Stimulated activated CD4-positive, alpha-beta T cell treated with anti-CD3 and anti-CD28 coated beads, Interleukin-4, amount 100 ng/mL, for 24 hours (primary cell): ENCODE measurements at places on chromosomes 1 and 21.

- no peak for DNase-seq
These were observed 24.4 kb downstream of the FAAP20 start for GRCh38 chr1:2170211-2170610.

DNA sequence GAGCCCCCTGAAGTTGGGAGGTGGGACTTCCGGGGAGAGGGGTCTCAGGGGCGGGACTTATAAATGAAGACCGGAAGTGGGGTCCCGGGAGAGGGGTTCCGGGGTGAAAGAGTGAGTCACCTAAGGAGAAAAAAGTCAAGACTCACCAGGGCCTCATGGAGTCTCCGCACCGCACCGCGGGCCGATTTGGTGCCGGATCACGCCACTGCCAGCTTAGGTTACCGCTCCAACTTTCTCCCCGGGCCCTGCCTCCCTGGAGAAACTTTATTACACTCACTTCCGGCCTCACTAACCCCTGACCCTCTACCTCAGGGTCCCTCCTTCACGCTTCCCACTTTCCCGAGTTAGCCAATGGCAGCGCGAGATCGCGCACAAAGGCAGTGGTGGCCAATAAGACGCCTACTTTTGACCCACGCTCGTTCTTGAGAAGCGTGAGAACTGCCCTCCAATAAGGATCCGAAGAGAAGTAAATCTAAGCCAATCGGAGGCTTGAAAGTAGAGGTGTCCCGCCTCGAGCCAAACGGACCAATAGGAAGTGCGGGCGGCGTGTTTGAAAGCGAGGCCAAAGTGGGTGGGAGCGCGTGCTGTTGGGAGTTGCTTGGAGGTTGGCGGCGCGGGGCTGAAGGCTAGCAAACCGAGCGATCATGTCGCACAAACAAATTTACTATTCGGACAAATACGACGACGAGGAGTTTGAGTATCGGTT lies at the start of gene CKS1B:
CKS1B (plus strand) TSS at position 580 of the 706 bp plus-strand sequence; CDS start at position 645, 65 bp downstream.
- peak; percentile 96 for DNase-seq

- DNase-seq, result no peak
These were observed 44.4 kb upstream of the SCCPDH start for GRCh38 chr1:246679794-246680177.

GRCh38 chr1:231936983-231937775 lies 310.6 kb downstream of the DISC1 start:
- no peak for DNase-seq

DNA sequence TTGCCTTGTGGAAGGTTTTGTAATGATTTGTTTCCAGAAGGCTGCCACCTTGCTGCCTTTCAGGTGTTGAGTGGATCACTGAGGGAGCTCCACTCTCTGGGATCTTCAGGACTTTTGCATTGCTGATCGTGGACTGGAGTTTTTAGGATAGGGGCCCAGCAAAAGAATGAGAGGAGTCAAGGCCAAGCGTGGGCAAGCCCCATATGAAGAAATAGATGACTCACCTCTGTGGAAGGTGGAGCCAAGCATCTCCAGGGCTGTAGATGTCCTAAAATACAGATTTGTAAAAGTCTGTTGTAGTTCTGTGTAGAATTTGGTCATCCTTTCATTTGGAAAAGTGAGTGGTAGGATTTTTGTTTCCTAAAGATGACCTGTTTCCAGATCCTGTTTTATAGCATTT lies 67.0 kb downstream of the ST3GAL3 start:
- no peak for DNase-seq

DNA sequence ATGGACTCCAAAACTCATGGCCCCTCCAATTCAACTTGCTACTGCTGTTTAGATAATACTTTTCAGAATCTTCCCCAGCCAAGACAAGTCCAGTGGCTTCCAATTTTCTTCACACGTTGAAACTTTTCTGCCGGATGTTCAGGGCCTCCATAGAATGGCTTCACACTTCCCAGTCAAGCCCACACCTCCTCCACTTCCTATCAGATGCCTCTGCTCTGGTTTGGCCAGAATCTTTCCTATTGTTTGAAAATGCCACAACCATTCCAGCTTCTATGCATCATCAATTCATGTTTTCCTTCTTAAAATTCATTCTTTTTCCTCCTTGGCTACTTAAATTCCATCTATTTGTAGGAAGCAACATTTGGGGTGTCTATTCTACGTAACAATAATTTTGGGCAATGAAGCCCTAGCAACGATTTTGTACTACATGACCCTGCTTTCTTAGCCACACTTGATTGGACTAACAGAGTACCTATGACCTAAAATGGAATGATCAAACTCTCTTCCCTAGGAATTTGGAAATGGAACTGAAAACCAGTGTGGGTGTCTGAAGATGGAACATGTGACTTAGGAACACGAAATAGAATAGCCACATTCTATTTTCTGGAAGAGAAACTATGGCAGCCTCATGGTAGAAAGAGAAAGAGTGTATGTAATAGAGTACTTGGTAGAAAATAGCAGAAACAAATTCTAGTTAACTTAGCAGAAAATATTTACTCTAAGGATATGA lies 74.1 kb upstream of the CNIH3 start:
- DNase-seq, result no peak

DNA sequence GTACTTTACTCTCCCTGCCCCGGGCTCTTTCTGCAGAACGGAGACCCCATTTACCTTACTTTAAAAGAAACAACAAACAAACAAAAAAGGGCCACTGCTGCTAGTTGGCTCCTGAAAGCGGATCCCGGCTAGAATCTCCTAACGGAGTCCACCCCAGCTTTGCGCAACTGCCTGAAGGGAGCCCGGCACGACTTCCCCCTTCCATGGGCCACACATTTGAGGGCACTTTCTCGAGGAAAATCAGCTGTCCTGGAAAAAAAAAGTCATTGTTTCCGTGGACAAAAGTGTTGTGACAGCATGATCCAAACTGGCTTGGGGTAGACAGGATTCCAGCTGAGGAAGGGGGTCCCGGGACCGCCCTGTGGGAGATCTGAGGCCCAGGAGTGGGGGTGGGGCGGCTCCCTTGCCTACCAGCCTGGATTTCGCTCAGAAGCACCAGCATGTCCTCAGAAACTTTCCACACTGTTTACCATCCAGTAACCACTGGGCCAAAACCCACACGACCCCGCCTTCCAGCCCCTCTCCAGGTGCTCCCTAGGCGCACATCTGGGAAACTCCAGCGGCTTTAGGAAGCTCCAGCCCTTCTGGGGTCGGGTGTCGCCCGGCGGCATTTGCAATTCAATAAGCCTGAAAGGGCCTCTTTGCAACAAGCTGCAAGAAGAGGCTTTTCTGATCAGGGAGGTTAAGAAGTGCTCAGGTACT lies 4.8 kb downstream of the RIPK4 start:
- no peak for DNase-seq

GRCh38 chr1:224458296-224458695 lies 23.7 kb upstream of the WDR26 start:
- no peak for DNase-seq

DNA sequence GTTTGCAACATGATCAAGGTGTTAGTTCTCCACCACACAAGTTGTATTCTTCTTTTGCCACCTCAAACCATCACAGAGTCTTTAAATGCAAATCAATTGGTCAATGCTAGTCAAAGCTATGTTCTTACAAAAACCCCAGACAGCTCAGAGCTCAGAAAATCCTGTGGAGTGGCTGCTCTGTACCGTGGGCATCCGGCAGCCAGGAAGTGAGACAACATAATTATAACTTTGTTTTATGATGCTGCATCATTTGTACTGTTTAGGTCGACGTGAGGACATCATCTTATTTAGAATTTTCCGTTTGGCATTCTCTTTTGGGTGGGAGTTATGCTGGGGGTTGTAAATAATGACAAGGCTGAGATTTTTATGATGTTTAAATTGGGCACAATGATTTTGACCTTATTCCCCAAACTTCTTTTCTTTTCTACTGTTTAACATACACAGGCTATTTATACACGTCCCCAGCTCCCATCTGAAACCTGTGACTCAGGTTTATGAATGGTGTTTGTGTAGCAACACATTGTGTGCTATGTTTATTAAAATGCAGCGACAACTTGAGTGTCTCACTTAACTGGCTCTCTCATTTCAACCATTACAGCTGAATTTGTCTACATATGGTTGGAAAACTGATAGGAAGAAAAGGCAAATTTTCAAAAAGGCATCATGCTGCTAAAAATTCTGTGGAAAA lies 124.0 kb downstream of the CNIH3 start:
- no peak for DNase-seq

DNA sequence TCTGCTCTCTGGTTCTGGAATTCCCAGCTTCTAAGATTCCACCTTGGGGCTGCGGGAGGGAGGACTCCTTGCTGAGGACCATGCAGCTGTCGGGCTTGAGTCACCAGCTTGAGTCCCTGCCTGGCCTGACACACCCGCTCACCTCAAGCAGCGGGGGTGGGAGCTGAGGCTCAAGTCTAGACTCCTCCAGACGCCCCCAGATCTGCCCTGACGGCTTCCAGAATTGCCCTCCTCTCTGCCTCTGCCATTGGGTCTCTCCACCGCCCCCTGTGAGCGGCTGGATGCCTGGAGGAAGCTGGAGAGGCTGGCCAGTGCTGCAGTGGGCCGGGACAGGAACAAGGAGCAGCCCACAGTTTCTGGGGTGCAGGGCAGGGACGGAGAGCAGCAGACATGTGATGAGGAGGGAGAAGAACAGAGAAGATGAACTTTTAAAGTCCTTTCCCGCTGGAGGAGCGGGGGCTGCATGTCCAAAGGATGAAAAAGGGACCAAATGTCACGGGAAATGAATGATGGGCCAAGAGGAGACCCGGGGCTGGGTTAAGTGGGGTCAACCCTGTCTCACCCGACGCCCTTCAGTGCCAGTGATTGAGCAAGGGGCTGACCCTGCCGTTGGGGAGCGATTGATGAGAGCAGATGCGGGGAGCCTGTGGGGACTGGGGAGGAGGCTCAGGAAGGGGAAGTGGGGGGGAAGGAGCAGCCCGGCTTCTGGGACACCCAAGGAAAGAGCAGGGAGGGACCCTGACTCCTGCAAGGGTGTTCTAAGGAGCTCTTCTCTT lies 13.5 kb downstream of the CRABP2 start:
- no peak for DNase-seq

DNA sequence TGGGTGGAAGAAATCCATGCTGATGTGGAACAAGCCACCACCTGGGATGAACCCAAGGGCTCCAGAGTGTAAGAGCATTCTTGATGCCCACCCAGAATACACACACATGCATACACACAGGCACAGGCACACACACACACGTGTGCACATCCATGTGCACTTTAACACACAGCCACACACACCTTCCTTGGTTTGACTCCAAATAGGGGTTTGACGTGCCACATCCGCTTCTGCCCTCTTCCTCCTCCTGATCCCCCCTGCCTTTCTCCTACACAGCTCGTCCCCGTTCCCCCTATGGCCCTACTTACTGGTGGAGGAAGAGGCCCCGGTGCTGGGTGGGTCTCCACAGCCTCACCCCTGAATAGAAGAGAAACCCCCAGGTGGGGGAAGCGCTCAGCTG lies 16.0 kb downstream of the SPATA21 start:
- no peak for DNase-seq

DNA sequence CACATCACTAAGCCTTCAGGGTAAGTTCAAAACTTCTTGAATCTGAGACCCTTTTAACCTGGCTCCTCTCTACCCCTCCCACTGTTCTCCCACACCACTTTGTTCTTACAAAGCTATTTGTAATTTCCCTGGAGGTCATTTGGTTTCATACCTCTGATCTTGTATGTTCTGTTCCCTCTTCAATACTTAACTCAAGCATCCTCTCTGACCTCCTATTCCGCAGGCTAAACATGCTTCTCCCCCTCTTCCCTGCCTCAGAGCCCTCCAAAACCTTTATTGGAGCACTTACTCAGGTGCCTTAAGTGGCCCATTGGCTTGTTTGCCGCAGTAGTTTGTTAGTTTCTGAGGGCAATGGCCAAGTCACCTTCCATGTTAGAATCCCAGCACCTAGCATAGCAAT lies 54.8 kb downstream of the SSX2IP start:
- no peak for DNase-seq

GRCh38 chr1:227182012-227182411 lies 136.3 kb downstream of the CDC42BPA start:
- DNase-seq, result no peak

GRCh38 chr1:157131281-157131680 lies 6.9 kb downstream of the ETV3 start:
- no peak for DNase-seq

- no peak for DNase-seq
These were observed 8.2 kb upstream of the TRIM63 start for GRCh38 chr1:26075421-26076144.

- no peak for DNase-seq
These were observed 19.3 kb upstream of the UMODL1 start for GRCh38 chr21:42051788-42052187.

GRCh38 chr1:157584503-157584902 lies 13.4 kb downstream of the FCRL4 start:
- no peak for DNase-seq

GRCh38 chr21:37240978-37241377 lies 26.2 kb downstream of the VPS26C start:
- no peak for DNase-seq

DNA sequence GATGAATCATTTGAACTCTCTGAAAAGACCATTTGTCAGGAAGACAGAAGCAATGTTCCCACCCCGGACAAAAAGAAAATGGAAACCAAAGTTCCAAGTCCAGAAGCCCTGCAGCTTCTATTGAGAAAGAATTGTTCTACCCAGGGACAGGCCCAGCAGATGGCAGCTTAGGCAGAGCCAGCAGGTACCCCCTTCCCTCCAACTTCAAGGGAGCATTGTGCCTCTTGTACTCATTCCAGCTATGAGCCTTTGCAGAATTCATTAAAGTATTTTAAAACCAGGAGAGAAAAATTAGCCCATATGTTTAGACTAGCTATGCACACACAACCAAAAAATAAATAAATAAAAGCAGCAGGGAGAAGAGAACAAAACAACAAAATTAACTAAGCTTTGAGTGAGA lies 85.2 kb upstream of the KCND3 start:
- DNase-seq, result no peak

DNA sequence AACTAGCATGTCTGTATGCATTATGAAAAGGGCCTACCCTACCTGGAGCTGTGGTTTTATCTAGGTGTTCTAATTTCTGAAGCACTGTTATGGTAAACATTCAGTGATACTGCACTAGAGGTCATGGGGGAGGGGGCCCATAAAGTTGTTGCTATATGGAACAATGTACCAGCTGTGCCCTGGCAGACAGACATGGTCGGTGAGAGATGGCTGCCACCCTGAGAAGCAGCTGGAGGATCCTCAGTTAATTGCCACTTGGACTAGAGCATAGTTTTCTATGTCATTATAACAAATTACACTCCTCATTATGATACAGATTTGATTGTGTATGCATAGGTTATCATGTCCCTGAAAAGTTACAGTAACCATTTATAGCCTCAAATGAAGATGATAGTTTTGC lies 45.4 kb downstream of the ILDR2 start:
- DNase-seq, result no peak

GRCh38 chr1:77926561-77927357 lies 38.3 kb downstream of the NEXN start:
- no peak for DNase-seq

GRCh38 chr1:236389253-236389652 lies 4.8 kb upstream of the EDARADD start:
- no peak for DNase-seq

DNA sequence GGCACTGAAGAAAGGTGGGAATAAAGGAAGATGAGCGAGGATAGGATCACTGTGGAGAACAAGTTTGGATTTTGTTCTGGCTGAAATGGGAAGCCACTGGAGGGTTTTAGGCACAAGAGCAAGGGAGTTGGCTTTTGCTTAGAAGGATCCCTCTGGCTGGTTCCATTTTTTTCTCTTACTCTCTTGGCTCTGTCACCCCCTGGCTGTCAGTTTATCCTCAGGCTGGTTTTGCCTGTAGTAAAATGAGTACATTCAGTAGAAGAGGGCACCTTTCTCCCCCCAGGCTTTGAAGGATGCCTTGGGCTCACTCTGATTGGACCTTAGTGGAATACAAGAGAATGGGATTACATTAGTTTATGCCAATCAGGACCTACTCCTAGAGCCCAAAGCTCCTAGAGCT lies 17.1 kb downstream of the CACHD1 start:
- no peak for DNase-seq

- no peak for DNase-seq
These were observed 19.9 kb upstream of the LHX4 start for GRCh38 chr1:180210008-180210620.
